Left renal pelvis (tissue), 4 donors: ENCODE measurements at places on chromosomes 4 and X. TPM values are rescaled to one million over a fixed set of nuclear protein-coding genes. Genes with fewer than 3 reads are reported as not detected.

DNA sequence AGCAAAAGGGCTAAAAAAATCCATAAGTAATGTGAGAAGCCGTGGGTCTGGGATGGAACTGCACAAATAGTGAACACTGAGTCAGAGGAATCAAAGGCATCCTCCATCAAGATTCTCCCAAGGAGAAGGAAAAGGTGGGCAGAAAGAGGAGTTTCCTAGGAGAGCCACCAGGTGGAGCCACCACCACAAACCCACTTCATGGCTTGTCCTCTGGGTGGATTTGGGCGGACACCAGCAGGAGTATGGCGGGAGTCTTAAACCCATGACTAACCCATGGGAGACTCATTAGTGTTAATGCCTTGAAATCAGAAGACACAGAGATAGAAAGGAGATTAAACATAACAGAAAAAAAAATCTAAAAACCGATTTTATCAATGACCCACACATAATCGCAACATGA is 147.7 kb downstream of the SH3KBP1 start:
- DNase-seq: no peak

GRCh38 chr4:139144911-139145551 is 32.0 kb downstream of the ELF2 start:
- no peak for DNase-seq

- no peak for DNase-seq
Measured at GRCh38 chrX:18855919-18856644, 127.8 kb downstream of the PHKA2 start.

GRCh38 chr4:67160394-67160793 is 384.9 kb downstream of the CENPC start:
- no peak for DNase-seq

GRCh38 chrX:19823031-19823430 is 64.4 kb downstream of the SH3KBP1 start:
- DNase-seq: no peak

- DNase-seq: no peak
Measured at GRCh38 chr4:124974152-124974551, 261.6 kb upstream of the ANKRD50 start.

DNA sequence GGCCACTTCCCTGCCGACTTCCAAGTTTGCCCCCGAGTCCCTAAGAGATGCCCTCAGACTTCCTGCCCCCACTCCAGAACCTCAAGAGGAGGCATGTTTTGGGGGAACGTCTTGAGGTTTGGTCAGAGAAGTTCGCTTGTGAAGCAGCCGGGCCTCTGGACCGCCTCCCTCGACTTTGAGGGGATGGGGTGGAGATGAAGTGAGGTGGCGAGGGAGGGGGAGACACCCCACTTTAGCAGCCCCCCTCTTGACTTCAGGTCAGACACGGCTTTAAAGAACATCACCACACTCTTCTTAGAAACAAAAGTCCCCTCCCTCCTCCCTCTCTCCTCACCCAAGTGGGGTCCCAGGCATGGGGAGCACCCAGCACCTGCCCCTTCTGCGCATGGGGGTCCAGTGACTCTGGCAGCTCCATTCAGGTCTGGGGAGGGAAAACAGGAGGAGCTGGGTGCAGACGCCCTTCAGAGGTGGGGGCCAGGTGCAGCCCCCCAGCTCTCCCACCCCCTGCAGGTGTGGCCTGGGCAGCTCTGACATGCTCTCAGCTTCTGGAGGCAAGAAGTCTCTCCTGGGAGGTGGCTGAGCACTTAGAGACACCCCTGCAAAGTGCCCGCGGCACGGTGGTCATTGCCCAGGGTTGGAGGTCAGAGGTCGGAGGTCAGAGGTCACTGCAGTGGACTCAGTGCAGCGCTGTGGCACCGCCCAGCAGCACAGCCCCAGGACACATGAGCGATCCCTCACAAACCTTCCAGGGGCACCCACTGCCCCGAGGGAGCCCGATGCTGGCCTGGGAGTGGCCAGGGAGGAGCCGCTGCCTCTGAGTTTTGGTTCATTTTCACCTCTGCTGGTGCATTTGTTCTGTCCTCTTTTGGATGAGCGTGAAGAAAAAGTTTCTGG is 108.8 kb downstream of the CPZ start:
- DNase-seq: no peak

DNA sequence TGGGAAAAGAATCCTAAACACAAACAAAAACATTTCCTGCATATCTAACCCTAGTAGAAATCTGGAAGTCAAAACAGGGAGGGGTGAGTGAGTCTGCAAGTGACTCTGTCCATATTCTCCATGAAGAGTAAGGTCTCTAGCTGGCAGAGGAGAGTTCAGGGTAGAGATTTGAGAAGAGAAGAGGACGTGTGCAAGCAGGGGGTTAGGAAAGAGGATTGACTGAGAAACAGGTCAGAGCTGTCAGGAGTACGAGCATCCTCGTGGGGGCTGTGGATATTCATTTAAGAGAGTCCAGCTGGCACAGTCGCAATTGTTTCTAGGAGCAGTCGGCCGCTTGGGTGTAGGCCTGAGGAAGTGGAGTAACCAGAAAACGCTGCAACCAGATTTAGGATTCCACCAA is 27.9 kb downstream of the PROM1 start:
- DNase-seq: no peak

GRCh38 chrX:15745179-15745578 is 7.1 kb downstream of the CA5B start:
- DNase-seq: no peak

GRCh38 chrX:24668111-24668510 is 21.0 kb upstream of the PCYT1B start:
- DNase-seq: no peak

DNA sequence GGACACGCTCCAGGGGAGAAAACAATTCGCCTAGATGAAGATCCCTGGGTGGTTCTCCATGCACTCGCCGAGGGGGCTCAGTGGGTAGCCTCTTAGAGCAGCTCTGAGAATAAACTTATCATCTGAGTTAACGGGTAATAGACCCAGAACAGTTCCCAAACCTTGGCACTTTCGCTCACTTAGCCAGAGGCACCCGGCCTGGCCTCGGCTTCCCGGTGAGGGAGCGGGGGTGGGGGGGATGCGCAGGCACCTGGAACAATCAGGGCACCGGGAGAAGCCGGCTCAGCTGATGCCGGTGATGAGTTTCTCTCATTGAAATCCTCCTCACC is 405 bp upstream of the ZAR1 start:
- DNase-seq: no peak

- DNase-seq: no peak
Measured at GRCh38 chr4:99617374-99617773, 40.3 kb downstream of the C4orf54 start.

DNA sequence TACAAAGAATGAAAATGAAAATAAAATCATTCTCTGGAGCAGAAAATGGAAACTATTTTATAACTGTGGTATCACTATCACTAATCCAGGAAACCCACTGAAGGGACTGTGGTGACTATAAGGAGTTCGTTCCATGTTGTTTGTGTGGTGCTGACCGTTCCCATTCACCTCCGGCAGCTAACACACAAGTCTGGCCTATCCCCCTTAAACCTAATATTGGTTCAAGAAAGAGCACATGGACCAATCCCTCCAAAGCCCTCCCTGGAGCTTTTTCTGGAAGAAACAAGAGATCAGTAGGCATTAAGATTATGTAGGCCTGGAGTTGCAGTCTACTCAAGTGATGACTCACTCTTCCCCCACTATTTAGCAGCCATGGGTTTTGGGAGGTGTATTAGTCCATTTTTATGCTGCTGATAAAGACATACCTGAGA is 25.9 kb upstream of the FAM241A start:
- no peak for DNase-seq

DNA sequence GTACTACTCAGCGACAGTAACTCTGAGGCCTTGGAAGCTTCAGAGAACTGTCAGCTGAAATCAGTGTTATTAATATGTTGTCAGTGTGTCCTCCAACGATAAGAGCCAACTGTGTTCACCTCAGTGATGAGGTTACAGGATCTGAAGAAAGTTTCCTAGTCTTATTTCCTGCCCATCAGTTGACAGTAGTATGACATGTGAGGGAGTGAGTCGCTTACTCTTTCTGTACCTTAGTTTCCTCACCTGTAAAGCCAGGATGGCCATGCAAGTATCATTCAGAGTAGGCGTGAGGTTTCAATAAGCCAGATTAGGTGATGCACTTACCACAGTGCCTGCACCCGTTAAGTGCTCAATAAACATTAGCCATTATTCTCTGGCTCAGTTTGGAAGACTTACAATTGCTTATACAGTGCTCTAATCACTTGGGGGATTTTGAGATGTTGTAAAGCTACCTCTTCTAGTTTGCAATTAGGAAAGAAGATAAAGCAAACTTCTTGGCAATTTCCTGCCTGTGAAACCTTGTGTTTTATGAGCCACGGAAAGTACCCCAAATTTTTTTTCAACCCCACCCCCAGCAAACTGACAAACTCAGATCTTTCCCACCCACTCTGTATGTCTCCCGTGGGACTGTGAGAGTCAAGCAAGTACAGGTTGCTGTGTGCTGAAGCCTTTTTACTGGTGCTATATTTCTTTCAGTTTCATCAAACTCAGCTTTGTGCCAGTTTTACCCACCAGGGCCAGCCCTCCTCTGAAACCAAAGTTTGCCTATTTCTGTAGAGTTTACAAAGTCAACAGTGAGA is 62.2 kb downstream of the ANXA3 start:
- no peak for DNase-seq

DNA sequence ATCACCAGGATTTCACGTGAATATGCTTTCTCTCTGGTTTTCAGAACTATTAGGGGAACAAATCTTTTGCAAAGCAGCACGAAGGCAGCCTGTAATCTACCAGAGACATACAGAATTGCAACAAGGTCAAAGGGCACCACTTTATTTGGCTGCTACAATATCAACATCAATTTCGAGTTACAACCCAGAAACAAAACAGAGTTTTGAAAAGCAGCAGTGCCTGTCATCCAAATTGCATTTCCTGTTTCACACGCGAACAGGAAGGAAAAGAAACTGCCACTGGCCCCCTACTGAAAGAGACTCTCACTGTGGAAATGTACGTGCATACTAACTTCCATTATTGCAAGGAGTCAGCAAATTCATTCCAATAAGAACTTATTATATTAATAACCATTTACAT is 17.1 kb upstream of the C1QTNF7 start:
- DNase-seq: no peak

DNA sequence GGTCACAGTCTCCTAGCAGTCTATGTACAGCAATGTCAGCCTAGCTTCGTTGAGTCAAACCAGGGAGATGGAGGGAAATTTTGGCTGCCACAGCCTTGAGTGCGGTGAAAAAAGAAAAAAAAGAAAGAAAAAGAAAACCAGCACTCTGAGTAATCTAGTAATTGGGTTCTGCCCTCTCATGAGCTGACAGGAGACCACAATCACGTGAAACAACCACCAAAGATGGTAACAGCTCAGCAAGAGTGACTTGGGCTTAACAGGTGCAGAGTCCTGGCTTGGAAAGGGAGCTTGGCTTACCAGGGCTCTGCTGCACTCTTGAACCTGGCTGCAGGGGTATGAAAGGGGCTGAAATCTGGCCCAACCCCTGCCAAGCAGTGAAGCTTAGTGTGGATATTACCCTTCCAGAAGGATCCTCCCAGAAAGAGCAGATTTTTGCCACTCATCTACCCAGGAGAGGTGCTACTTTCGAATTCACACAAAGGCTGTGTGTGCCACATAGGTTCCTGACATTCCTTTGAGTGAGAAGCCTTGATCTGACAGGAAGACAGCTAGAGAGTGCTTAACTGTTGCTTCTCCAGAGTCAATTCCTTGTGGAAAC is 350.3 kb downstream of the PTTG2 start:
- DNase-seq: no peak

DNA sequence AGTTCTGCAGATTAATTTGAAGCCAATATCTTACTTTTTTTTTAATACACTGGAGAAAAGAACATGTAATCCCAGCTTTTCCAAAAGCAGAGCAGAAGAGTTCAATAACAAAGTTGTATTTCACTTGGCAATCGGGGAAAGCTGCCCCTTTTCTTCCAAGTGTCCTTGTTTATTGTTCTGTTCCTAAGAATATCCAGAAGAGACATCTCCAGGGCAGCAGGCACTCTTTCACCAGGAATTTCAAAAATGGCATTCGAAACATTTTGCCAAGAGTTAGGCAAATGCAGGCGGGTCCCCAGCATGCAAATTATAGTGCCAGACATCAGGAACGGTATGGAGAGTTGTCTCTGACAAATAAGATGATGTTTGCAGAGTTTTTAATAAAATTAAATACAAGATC is 494.5 kb downstream of the BCOR start:
- DNase-seq: no peak

DNA sequence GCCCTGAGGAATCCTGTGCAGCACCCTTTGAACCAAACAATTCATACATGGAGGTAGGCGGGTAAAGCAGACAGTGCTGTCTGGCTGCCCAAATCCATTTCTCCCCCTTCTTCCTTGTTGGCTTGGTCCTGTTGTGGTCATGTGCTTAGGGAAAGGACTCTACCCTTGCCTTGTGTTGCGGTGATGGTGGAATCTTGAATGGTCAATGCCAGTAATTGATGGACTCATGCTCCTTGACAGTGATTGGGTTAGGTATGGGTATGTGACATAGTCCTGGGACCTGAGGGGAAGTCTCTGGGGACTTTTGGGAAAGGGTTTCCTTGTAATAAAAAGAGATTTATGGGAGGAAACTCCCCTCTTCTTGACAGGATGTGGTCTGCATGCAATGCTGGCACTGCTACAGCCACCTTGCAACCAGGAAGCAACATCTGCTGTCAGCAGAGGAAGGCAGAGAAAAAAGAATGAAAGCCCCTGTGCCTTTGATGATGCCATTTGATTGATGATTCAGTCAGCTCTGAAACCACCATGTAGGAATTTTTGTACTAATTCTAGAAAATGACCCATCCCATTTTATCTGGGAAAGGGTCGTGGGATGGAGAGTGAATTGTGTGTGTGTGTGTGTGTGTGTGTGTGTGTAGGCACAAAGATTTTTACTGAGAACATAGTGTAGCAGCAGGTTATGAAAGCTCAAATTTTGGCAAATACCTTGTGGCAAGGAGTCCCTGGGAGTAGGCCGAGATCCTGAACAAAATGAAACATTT is 30.0 kb upstream of the HUWE1 start:
- DNase-seq: no peak

- no peak for DNase-seq
Measured at GRCh38 chrX:134570509-134570846, 87.8 kb downstream of the PLAC1 start.

Gene TGIF2LX
- polyA plus RNA-seq: not detected

Gene CLNK
- 0.52 TPM for polyA plus RNA-seq

Gene LRCH2
- polyA plus RNA-seq: 11.5 TPM

Gene SORBS2
- polyA plus RNA-seq: 66.6 TPM

Gene FRMPD4
- 0.19 TPM for polyA plus RNA-seq

Gene HAND2
- polyA plus RNA-seq: not detected
